ENCODE measurements at places on chromosomes 3 and 15.

- ATAC-seq, result no peak
These were observed 160.6 kb upstream of the WNT5A start for GRCh38 chr3:55647670-55648069.

GRCh38 chr15:57696146-57696545 is 10.4 kb upstream of the POLR2M start:
- no peak for ATAC-seq

GRCh38 chr15:28921919-28922706 is 36.3 kb downstream of the APBA2 start:
- no peak for ATAC-seq

- no peak for ATAC-seq
These were observed 55.5 kb upstream of the FSTL1 start for GRCh38 chr3:120506076-120506827.
